Activated T-cell treated with anti-CD3 and anti-CD28 coated beads for 1 hour (primary cell): ENCODE measurements at places on chromosomes 16 and 17.

- DNase-seq = no peak
Measured at GRCh38 chr16:73608911-73609310, 561.0 kb upstream of the ZFHX3 start.

GRCh38 chr17:75551266-75551665 is 25.8 kb downstream of the LLGL2 start:
- DNase-seq = no peak

DNA sequence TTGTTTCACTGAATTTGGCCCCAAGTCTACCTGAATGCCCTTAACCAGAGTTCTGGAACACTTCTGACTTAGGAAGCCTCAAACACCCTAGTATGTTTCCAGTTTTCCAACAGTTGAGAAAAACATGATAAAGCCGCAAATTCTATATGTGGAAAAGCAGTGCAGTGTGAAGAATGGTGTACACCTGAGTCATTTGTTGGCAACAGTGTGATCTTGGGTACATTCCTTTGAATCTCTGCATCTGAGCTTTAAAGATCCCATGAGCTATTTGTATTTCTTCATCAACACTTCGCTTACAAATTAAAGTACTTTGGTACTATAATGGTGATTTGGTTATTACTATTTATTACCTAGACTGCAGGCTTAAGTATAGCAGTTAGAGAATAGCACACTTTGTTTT is 93.6 kb upstream of the TBX2 start:
- DNase-seq = no peak

- no peak for DNase-seq
Measured at GRCh38 chr17:18961634-18962493, 9.9 kb downstream of the SLC5A10 start.

DNA sequence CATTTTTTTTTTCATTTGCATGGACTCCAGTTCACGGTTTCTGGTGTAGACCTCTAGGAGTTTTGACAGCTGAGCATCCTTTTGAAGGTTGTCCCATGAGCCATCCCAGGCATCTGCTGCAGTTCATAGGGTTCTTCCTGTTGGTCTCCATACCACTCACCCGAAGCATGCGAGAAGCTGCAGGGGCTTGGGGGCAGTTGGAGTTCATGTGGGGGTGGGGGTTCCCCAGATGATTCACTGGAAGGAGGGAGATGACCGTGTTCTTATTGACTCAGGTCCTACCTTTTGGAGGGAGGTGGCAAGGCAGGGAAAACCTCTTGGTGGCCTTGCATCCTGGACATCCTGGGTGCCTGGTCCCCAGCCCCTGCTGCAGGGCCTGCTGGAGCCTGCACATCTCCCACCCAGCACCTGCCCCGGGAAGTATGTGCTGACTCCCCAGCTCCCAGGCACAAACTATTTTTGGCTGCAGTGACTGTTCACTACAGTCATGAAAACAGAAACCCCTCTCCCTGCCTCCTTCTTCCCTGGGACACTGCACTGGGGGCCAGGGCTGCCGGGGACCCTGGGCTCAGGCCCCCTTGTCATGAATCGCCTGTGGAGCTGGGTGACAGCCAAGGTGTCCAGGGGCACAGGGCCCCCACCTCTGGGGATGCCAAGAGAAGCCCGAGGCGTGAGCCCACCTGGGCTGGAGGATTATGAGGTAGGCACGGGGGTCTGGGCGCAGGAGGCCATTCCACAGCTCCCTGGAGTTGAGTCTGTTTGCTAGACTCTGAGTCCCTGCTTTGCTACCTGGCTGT is 64.9 kb upstream of the LGALS9 start:
- no peak for DNase-seq

GRCh38 chr17:55582897-55583296 is 71.6 kb upstream of the SMIM36 start:
- no peak for DNase-seq

- no peak for DNase-seq
Measured at GRCh38 chr16:84649511-84649861, 1.2 kb downstream of the KLHL36 start.

DNA sequence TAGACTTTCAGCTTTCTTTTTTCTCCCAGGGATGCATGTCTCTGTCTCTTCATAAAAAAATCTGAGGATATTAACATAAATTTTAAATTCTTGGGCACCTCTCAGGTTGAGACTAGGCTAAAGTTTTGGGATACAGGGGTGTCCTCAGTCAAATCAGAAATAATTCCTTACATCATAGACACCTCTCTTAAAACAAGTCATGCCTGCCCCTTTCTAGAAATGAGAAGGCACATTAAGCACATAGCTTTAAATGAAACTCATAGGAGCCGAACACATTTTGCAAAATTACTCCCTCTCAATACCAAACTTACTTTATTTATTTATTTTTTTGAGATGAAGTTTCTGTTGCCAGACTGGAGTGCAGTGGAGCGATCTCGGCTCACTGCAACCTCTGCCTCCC is 67.3 kb upstream of the BCAR1 start:
- no peak for DNase-seq

DNA sequence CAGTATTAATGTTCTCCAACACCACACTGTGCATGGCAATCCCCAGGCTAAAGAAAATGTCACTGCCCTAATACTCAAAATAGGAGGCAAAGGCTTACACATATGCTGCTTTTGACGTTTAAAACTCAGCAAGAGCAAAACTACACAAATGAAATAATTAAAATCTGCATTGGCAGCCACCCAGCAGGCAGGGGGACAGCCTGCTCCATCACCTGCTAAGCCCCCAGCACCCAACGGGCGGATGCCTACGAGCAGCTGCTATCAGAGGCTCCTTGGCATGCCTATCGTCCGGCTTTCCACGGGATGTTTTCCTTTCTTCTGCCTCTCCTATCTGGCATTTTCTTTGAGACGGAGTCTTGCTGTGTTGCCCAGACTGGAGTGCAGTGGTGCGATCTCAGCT is 337.5 kb downstream of the SOX9 start:
- no peak for DNase-seq

GRCh38 chr16:30677931-30678585 is 19.8 kb downstream of the FBRS start:
- no peak for DNase-seq

DNA sequence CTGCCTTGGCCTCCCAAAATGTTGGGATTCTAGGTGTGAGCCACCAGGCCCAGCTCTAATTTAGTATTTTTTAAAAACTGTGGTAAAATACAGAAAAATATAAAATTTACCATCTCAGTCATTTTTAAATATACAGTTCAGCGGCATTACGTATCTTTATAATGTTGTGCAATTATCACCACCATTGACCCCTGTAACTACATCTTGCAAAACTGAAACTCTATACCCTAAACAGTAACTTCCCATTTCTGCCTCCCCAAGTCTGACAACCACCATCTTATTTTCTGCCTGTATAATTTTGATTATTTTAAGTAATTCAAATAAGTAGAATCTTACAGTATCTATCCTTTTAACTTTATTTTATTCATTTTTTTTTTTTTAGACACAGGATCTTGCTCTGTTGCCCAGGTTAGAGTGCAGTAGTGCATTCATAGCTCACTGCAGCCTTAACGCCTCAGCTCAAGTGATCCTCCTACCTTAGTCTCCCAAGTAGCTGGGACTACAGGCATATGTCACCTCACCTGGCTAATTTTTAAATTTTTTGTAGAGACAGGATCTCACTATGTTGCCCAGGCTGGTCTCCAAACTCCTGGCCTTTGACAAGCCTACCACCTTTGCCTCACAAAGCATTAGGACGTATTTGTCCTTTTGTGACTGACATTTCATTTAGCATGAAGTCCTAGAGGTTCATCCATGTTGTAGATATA is 10.9 kb upstream of the GGA2 start:
- no peak for DNase-seq

GRCh38 chr16:11560701-11561453 is 25.8 kb downstream of the LITAF start:
- peak; percentile 34 for DNase-seq

DNA sequence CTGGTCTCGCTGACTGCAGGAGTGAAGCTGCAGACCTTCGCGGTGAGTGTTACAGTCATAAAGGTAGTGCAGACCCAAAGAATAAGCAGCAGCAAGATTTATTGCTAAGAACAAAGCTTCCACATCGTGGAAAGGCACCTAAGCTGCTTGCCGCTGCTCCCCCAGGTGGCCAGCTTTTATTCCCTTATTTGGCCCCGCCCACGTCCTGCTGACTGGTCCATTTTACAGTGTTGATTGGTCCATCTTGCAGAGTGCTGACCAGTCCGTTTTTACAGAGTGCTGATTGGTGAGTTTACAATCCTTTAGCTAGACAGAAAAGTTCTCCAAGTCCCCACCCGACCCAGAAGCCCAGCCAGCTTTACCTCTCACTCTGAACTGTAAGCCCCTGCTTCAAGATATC is 227.8 kb downstream of the ABCC12 start:
- no peak for DNase-seq

- no peak for DNase-seq
Measured at GRCh38 chr16:2204416-2205103, 694 bp upstream of the MLST8 start.

- DNase-seq = no peak
Measured at GRCh38 chr17:57735707-57736106, 9.4 kb downstream of the CCDC182 start.

DNA sequence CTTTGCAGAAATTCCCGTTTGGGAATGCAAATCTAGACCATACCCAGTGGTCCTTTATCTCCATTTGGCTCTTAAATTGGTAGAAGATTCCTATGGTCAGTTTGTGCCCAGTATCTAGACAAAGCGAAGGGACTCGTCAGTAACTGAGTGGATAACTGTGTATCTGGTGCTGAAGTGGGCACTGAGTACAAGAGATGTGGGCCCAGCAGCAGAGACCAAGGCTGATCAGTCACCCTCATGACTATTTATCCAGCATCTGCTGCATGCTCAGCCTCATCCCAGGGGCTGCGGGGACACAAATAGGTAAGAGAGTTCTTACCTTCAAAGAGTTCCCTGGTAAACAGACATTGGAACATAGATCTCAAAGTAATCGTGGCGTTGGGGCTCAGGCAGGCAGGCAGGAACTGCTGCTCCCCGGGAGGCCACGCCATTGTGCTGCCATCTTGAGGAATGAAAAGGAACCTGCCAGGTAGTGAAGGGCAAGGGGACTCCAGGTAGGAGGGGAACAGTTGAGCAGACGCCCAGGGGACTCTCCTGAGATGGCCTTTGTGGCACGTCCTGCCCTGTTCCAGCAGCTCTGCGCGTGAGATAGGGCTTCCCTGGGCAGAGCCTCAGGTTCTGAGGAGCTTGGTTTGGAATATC is 10.3 kb downstream of the NT5M start:
- DNase-seq = peak; percentile 63

DNA sequence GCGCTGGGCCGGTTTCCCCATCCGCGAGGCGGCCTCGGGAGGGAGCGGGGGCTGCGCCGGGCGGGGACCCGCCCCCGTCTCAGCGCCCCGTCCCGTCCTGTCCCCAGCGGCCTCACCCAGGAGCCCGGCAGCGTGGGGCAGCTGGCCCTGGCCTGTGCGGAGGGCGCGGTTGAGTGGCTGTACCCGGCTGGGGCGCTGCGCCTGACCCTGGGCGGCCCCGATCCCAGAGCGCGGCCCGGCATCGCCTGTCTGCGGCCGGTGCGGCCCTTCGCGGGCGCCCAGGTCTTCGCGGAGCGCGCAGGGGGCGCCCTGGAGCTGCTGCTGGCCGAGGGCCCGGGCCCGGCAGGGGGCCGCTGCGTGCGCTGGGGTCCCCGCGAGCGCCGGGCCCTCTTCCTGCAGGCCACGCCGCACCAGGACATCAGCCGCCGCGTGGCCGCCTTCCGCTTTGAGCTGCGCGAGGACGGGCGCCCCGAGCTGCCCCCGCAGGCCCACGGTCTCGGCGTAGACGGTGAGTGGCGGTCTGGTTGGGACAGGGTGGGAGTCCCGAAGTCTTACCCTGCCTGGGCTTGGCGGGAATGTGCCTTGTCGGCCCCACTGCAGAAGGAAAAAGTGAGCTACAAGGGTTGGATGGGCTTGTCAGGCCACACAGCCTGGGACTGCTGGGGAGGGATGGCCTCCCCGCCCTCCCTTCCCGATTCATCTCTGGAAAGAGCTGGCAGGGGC is 720 bp downstream of the METRN start:
- DNase-seq = no peak

DNA sequence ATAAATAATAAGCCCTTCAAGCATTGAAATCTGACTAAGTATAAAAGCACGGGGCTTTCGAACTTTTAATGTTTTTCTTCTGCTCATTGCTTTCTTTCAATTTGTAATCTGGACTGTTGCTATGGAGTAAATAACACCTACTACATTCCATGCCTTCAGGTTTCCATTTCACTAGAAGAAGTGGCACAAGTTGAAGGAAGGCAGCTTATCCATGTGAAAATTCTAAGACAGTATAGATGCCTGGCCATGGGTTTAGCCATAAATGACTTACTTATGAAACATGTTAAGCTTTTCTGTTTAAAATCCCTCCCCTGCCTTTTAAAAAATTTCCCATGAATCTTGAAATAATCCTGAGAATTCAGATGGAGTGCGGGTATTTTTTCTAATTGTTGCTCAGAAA is 30.6 kb downstream of the KCNJ16 start:
- no peak for DNase-seq

GRCh38 chr17:5198472-5198871 is 6.8 kb upstream of the ZNF594 start:
- DNase-seq = no peak

- no peak for DNase-seq
Measured at GRCh38 chr16:66964049-66964448, 3.0 kb downstream of the CES3 start.

DNA sequence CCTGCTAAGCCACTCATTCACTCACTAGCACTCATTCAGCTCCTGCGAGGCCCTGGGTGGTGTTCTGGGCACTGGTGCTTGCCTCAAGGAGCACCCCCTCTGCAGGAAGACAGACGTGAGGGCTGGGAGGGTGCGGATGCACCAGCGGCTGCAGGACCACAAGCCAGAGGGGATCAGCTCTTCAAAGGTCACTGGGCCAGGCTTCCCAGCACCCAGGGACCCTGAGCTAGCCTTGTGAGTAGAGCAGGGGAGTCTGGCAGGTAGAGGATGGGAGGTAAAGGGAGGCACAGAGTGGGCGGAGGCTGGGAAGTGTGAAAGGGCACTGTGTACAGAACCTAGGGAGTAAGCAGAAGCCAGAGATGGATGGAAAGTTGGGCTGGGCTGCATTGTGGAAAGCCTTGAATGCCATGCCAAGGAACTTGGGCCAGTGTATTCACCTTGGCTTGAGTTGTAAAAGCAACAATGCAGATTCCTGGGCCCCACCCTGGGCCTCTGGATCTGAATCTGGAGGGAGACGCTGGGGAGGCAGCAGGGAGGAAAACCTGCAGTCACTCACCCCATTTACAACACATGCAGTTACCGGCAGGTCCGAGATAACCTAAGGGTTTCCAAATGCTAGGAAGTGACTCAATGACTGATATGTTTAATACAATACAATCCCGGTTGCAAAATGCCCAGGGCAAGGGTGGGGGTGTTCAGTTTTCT is 1.7 kb downstream of the IL4R start:
- peak; percentile 49 for DNase-seq
